Stimulated activated CD4-positive, alpha-beta T cell treated with anti-CD3 and anti-CD28 coated beads, Interleukin-1b, Interleukin-23, amount 100 ng/mL, for 1 hour (primary cell): ENCODE measurements at places on chromosomes 13 and 19.
A peak's percentile ranks its signal among the peaks of the same experiment; 100 is the strongest.

- DNase-seq, result no peak
Observed at GRCh38 chr19:6383188-6383587, 7.5 kb upstream of the PSPN start.

GRCh38 chr19:16325641-16326400 is 1.2 kb downstream of the KLF2 start:
- no peak for DNase-seq

DNA sequence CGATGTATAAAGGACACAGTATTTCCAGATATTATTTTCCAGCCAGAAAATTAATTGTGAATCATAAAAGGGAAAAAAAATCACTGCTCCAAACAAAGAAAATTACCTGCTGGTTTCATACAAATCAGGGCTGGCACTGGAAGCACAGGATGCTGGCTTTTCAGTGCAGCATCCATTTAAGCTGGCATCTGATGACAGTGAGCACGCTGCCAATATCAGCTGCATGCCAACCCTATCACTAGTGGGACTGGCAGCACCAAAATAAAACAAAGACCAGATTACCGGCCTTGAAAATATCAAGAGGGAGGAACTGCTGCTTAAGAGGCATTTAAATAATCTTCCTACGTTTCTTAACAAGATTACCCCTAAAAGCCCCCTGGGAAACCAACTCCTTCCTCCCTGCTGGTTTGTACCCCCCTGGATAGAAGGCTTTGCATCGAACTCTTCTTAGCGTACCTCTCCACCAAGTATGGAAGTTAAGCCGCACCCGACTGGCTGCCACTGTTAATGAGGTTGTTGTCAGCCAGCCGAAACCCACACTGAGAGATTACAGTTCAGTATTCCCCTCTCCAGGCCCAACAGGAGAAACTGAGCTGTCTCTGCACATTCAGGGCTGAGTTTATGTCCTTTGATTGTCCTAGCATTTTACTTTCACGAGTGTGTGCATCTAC is 257.8 kb downstream of the EFNB2 start:
- no peak for DNase-seq

DNA sequence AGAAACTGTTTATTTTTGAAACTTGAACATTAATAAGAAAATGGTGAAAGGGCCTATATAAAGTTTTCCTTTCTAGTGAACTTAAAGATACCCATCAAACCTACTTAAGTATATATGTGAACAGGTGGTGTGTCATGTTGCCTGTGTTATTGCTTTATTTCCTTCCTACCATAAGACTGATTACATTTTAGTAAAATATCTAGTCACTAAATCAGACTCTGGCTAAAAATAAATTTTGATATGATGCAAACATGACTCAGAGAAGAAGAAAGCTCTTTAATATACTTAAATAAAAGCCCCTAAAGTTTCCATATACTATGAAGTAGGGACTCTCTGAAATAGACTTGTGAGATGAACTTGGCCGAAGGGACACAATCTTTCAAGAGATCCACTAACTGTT is 35.1 kb upstream of the FBXL3 start:
- no peak for DNase-seq

GRCh38 chr19:38838208-38838985 is 6.8 kb upstream of the ECH1 start:
- DNase-seq, result peak; percentile 21

DNA sequence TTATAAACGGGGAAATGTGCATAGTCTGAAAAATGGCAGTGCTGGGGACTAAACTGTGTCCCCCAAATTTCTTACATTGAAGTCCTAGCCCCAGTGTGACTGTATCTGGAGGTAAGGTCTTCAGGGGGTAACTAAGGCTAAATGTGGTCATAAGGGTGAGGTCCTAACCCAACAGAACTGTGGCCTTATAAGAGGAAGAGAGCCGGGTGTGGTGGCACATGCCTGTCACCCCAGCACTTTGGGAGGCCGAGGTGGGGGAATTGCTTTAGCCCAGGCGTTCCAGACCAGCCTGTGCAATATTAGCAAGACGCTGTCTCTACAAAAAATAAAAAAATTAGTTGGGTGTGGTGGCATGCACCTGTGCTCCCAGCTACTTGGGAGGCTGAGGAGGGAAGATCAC is 17.8 kb downstream of the PROZ start:
- DNase-seq, result peak; percentile 34

GRCh38 chr13:57253551-57253950 is 86.6 kb downstream of the PRR20E start:
- DNase-seq, result no peak

DNA sequence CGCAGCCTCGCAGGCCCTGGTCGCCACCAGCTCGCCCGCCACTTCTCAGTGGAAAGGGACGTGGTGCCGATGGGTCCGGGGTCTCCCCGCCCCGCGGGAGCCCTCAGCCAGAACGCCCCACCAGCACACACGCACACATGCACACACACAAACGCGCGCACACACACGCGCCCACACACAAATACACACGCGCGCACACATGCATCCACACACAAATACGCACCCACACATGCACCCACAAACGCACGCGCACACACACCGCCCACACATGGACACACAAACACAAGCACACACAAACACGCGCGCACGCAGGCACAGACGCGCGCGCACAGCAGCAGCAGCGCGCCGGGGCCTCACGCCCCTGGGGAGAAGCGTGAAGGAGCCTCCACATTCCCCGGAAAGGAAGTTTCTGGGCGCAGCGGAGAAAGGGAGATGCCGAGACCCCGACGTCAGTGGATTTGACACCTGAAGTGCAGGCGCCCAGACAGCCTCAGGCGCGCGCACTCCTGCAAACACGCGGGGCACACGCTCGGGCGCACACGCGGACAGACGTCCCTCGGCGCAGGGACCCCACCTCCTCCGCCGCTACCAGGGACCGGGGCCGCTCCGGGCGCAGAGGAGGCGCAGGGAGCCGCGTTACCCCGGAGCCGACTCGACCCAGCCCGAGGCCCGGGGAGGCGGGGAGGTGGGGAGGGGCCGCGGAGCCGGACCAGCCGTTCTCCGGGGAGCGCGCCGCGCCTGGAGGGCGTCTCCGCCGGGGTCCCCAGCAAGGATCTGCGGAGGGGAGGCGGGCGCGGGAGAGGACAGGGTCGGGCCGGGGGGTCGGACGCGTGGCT is 622 bp downstream of the RASA3 start:
- DNase-seq, result no peak

GRCh38 chr13:60417734-60418133 is 20.7 kb downstream of the TDRD3 start:
- no peak for DNase-seq
